Activated CD4-positive, alpha-beta memory T cell treated with anti-CD3 and anti-CD28 coated beads for 36 hours (primary cell): ENCODE measurements at places on chromosomes 12 and 14. TPM values are rescaled to one million over a fixed set of nuclear protein-coding genes. Genes with fewer than 3 reads are reported as not detected.

The NANOG gene
- not detected for total RNA-seq

The SAMD4A gene
- 2.4 TPM for total RNA-seq

The RD3L gene
- not detected for total RNA-seq

The DNAH10 gene
- 0.10 TPM for total RNA-seq

- H3K4me1 ChIP-seq = no peaks in the 10 kb centered on the region
- DNase-seq = no peak
- peaks cover 5% of the 10 kb centered on the region for H3K27me3 ChIP-seq
- no peaks in the 10 kb centered on the region for H3K36me3 ChIP-seq
- no peak overlapping the region for H3K4me3 ChIP-seq
- H3K27ac ChIP-seq = no peak overlapping the region
These were observed 19.5 kb upstream of the SERPINA1 start for GRCh38 chr14:94407906-94408305.

GRCh38 chr12:102879144-102879763, 37.8 kb downstream of the PAH start:
- no peaks in the 10 kb centered on the region for H3K4me1 ChIP-seq
- H3K4me3 ChIP-seq = no peak overlapping the region
- no peaks in the 10 kb centered on the region for H3K36me3 ChIP-seq
- no peak overlapping the region for H3K27ac ChIP-seq
- peaks cover 11% of the 10 kb centered on the region for H3K27me3 ChIP-seq
